NCI-H1417 treated with DMSO at 0.1 percent for 48 hours (cell line): ENCODE measurements at places on chromosomes 4 and X.

DNA sequence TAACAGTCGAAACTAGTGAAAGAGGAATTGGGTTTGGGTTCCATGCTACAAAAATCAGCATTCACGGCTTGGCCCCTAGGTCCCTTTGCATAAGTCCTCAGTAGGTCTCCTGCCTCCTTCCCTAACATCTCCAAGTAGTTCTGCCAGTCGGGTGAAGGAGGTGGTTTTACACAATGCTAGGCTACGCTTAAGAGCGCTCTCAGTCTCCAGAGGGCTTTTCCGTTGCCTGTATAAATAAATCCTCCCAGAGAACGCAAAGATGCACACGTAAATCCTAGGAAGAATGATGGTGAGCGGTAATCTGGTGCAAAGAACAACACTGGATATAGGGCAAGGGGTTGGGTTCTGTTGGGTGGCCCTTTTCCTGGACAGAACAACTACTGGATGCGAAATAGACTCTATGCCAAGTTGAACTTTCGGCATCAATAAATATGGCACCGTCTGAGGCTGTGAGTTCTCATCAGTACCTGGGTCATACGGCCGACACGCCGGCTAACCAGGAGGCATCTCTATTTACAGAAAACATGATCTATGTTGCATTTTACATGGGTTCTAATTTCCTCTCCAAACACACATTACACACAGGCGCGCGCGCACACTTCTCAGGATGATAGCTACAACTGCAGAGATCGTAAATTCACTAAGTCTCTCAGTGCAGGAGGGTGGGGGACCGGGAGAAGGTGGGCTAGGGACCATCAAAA lies 1.3 kb downstream of the CAMK2D start:
- DNase-seq = peak; percentile 9

- DNase-seq = no peak
Measured at GRCh38 chr4:102757681-102758080, 3.1 kb downstream of the MANBA start.

GRCh38 chr4:153364061-153364460 lies 19.6 kb downstream of the MND1 start:
- no peak for DNase-seq

- DNase-seq = no peak
Measured at GRCh38 chr4:64200001-64200555, 209.2 kb downstream of the TECRL start.

GRCh38 chrX:132673331-132673730 lies 184.5 kb upstream of the MBNL3 start:
- DNase-seq = no peak

DNA sequence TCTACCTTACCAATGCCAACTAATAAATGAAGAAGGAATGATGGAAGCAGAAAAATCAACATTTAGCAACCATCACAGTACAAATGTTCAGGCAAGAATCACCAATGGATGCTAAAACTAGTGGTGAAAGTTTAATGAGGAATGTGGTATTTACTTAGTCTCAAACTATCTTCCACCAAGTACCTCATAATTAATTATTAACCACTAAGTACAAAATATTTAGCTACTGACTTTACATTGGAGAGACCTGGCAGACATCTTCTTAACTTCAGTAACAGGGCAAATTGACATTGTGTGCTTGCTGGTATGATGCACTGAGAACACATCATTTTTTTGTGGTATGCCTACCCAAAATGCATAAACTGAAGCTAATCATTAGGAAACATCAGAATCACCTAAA lies 82.4 kb downstream of the DLG3 start:
- DNase-seq = no peak

GRCh38 chrX:11953615-11954014 lies 184.7 kb upstream of the FRMPD4 start:
- no peak for DNase-seq

DNA sequence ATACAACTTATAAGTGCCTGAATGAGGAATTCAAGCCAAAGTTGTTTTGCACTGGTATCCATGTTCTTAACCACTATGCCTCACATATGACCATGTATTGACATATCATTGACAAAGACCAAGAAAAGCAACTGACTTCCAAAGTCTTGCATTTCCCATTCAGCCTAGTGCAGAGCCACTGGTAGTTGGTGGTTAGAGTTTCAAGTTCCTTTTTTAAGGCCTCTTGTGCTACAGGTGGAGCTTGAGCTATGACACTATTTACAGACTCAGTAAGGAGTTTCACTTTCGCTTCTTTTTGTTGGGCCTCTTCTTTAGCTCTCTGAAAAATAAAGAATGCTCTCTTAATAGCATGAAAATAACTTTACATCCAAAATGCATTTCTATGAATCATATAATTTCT lies 763.0 kb downstream of the DMD start:
- no peak for DNase-seq

GRCh38 chr4:2923141-2923551 lies 40.1 kb downstream of the NOP14 start:
- DNase-seq = no peak

GRCh38 chrX:153851981-153852380 lies 21.6 kb upstream of the PDZD4 start:
- DNase-seq = no peak

GRCh38 chrX:41858161-41858775 lies 65.1 kb downstream of the CASK start:
- DNase-seq = no peak

DNA sequence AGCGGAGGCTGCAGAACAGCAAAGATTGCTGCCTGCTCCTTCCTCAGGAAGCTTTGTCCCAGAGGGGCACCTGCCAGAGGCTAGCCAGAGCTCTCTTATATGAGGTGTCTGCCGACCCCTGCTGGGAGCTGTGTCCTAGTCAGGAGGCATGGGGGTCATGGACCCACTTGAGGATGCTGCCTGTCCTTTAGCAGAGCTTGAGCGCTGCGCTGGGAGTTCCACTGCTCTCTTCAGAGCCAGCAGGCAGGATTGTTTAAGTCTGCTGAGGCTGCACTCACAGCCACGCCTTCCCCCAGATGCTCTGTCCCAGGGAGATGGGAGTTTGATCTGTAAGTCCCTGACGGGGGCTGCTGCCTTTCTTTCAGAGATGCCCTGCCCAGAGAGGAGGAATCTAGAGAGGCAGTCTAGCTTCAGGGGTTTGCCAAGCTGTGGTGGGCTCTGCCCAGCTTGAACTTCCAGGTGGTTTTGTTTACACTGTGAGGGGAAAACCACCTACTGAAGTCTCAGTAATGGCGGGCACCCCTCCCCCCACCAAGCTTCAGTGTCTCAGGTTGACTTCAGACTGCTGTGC lies 10.9 kb downstream of the DCK start:
- no peak for DNase-seq

DNA sequence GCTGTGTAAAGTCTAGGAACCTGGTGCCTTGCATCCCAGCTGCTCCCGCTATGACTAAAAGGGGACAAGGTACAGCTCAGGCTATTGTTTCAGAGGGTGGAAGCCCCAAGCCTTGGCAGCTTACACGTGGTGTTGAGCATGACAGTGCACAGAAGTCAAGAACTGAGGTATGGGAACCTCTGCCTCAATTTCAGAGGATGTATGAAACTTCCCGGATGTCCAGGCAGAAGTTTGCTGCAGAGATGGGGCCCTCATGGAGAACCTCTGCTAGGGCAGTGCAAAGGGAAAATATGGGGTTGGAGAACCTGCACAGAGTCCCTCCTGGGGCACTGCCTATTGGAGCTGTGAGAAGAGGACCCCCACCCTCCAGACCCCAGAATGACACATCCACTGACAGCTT lies 76.6 kb downstream of the DDX60 start:
- DNase-seq = no peak

GRCh38 chr4:41820473-41820872 lies 71.9 kb upstream of the PHOX2B start:
- DNase-seq = no peak

DNA sequence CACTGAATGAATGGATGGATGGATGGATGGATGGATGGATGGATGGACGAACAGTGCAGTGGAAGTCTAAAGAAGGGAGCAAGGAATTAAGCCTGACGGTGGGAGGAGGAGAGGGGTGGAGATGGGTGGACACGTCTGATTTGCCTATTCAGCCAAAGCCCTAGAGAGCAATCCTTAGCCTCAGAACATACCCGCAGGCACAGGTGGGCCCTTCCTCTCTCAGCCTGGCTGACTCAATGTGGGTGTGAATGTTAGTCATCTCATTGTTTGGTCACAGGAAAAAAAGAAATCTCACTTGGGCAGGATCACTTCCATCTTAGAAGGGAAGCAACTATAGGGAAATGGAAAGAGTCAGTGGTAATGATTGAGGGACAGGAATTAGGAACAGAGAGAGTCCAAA lies 165.9 kb downstream of the PJA1 start:
- DNase-seq = no peak

- DNase-seq = no peak
Measured at GRCh38 chr4:8211251-8211650, 12.2 kb downstream of the SH3TC1 start.

- no peak for DNase-seq
Measured at GRCh38 chr4:149896432-149896831, 80.8 kb upstream of the IQCM start.

GRCh38 chr4:38687571-38688011 lies 23.6 kb downstream of the KLF3 start:
- no peak for DNase-seq

- DNase-seq = no peak
Measured at GRCh38 chr4:90403781-90404180, 276.6 kb downstream of the CCSER1 start.

GRCh38 chr4:189773909-189774308 lies 166.8 kb upstream of the FRG1 start:
- DNase-seq = no peak

DNA sequence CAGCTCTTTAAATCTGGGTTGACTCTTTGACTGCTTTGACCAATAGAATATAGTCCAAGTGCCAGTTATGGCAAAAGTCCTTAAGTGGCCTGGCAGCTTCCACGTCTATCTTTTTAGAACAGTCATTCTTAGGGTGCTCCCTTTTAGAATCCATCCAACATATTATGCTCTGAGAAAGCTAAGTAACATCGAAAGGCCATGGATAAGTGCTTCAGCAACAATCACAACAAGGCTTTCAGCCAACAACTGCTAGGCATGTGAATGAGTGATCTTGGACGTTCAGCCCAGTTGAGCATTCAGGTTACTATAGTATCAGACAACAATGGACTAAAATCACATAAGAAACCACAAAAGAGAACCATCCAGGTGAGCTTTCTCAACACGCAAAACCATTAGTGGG lies 818.7 kb downstream of the DMD start:
- DNase-seq = no peak

DNA sequence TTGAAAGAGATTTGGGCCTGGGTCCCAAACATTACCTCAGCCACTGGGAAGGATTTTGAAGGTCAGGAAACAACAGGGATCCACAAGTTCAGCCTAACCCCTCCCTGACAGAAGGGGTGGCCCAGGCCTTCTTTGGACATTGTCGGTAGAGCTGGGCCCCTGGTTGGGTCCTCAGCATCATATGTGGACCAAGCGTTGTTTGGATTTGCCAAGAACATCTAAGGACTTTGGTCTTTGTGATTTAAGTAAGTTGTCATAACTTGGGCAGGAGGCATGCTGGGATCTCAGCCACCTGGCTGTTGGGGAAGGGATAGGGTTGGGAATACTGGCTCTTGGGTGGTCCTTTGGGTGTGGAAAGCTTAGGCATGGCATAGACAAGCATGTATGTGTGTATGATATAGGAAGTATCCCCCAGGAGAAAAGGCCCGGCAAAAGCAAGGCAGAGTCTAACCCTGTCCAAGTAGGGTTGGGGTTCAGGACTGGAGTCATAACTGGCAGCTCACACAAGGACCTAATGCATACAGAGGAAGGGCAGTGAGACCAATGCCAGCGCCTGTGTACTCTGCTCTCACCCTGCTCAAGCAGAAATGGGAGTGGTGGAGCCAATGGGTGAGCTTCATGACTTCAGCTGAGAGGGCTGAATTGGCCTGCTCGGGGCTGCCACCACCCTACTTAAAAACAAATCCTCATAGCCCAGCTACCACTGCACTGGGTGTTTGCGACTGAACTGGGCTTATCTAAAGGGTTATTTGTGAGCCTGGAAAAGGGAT lies 102.8 kb downstream of the RTL5 start:
- no peak for DNase-seq

DNA sequence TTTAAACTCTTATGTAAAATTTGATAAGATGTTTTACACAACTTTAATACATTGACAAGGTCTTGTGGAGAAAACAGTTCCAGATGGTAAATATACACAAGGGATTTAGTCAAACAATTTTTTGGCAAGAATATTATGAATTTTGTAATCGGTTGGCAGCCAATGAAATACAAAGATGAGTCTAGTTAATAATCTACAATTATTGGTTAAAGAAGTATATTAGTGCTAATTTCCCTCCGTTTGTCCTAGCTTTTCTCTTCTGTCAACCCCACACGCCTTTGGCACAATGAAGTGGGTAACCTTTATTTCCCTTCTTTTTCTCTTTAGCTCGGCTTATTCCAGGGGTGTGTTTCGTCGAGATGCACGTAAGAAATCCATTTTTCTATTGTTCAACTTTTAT lies at the start of gene ALB:
Gene ALB (plus strand): TSS at position 246 of the 400 bp plus-strand sequence. CDS start 41 bp downstream, at position 287.
- DNase-seq = no peak

DNA sequence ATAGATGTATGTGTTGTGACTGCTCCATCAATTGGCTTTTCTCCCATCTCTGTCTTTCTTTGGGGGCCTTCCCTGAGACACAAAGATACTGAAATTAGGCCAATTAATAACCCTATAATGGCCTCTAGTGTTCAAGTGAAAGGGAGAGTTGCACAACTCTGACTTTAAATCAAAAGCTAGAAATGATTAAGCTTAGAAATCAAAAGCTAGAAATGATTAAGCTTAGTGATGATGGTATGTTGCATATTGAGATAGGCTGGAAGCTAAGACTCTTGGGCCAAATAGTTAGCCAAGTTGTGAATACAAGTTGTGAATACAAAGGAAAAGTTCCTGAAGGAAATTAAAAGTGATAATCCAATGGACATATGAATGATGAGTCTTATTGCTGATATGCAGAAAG lies 452.9 kb upstream of the AGA start:
- no peak for DNase-seq

GRCh38 chr4:153497091-153497531 lies 31.0 kb downstream of the TMEM131L start:
- no peak for DNase-seq

DNA sequence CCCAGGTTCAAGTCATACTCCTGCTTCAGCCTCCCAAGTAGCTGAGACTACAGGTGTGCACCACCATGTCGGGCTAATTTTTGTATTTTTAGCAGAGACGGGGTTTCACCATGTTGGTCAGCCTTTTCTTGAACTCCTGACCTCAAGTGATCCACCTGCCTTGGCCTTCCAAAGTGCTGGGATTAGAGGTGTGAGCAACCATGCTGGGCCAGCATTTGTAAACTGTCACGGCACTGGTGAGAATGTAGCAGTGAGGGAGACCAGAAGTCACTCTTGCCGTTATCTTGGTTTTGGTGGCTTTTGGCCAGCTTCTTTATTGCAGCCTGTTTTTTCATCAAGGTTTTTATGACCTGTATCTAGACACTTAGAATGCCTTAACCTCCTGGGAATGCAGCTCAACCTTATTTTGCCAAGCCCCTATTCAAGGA lies 22.4 kb downstream of the PCDH18 start:
- no peak for DNase-seq

- DNase-seq = no peak
Measured at GRCh38 chr4:5143306-5143861, 92.1 kb downstream of the STK32B start.

- no peak for DNase-seq
Measured at GRCh38 chr4:149886786-149887490, 71.3 kb upstream of the IQCM start.
